ENCODE measurements at places on chromosomes 2 and 18.

GRCh38 chr2:65053199-65053598 is 3.0 kb upstream of the CEP68 start:
- no peak for DNase-seq

- DNase-seq = no peak
Observed at GRCh38 chr18:77973745-77974144, 724.1 kb downstream of the GALR1 start.

- DNase-seq = no peak
Observed at GRCh38 chr18:8745355-8746014, 40.1 kb downstream of the MTCL1 start.

GRCh38 chr2:128600581-128601297 is 282.1 kb upstream of the HS6ST1 start:
- DNase-seq = no peak

DNA sequence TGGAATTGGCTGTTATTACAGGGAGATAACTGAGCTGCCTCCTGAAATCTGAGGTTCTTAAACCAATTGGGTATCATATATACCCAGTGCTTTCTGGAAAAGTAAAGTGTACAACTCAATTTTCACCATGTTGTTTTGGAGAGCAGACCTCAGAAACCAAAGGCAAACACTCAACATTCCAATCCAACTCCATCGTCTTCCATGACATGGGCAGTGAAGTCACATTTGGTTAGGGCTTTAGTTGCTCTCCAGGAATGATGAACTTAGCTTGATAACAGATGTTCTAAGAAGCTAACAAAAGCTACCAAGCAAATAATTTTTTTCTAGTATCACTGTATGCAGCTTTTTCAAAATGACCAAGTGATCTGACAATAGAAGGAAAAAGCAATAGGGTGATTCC is 107.0 kb upstream of the SLC35G4 start:
- no peak for DNase-seq

DNA sequence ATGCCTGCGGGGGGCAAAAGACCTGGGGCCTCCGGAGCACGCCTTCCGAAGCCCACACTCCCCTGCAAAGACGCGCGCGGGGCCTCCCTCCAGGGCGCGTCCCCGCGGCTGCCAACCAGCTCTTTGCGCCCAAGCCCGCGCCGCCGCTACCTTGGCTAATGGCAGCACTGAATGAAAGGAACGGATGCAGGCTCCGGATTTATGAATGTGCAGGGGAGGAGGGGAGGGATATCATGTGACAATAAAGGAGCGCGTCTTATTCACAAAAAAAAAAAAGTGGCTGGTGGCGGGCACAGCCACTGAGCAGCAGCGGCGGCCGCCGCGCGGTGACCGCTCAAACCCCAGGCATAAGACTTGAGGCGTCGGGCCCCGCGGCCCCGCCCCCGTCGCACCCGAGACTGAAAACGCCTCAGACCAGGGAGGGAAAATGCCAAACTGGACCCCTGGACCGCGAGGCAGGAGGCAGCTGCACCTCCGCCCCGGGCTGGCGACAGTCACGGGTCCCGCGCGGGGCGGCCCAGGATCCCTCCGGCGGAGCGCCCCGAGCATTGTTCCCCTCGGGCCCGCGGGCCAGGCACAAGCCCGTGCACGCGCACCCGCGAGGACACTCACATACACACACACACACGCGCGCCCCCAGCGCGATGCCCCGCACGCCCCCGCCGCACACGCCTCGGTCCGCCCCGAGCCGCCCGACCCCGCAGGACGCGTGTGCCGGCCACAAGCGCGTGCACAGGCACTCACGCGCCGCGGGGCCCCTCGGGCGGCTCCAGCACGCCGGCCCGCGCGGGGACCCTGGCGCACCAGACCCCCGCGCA is 1.6 kb downstream of the SPRED2 start:
- DNase-seq = peak; percentile 11

DNA sequence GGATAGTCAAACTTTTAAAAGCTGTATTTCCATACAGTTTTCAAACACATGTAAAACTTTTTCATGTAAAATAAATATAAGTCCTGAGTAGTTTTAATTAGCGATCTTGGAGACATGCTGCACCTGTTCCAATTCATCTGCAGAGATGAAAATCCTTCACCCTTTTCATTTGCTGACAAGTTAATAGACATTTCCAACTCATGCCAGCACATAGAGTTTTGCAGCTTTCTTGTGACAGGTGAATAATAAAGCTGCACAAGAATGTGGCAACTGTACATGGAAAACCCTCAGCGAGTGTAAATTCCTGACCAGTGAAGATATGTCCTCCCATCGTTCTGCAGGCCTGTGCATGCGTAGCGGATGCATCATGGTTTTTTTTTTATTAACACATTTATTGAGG is 771.4 kb downstream of the TDRD15 start:
- DNase-seq = no peak

DNA sequence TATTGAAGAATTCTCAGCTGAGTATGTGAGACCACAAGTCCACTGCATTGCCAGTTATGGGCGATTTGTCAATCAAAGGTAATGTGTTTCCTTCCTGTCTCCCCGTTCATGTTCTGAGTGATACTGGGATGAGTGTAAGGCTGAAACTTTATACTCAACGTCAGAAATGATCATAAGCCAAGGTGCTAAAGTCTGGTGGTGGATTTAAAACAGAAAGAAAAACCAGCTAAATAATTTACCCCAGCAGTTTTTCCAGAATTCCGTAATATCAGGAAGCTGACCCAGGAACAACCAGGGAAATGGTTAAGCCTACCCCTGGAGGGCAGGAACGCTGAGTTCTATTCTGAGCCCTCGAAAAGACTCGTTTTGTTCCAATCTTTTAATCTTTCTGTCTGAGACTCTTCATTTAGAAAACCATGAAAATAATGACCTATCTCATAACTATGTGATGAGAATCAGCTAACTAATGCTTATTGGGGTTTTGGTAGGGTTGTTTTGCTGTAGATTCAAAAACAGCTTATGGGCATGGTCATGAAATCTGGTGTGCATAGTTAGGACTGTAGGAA is 149.6 kb downstream of the LAMA3 start:
- no peak for DNase-seq

DNA sequence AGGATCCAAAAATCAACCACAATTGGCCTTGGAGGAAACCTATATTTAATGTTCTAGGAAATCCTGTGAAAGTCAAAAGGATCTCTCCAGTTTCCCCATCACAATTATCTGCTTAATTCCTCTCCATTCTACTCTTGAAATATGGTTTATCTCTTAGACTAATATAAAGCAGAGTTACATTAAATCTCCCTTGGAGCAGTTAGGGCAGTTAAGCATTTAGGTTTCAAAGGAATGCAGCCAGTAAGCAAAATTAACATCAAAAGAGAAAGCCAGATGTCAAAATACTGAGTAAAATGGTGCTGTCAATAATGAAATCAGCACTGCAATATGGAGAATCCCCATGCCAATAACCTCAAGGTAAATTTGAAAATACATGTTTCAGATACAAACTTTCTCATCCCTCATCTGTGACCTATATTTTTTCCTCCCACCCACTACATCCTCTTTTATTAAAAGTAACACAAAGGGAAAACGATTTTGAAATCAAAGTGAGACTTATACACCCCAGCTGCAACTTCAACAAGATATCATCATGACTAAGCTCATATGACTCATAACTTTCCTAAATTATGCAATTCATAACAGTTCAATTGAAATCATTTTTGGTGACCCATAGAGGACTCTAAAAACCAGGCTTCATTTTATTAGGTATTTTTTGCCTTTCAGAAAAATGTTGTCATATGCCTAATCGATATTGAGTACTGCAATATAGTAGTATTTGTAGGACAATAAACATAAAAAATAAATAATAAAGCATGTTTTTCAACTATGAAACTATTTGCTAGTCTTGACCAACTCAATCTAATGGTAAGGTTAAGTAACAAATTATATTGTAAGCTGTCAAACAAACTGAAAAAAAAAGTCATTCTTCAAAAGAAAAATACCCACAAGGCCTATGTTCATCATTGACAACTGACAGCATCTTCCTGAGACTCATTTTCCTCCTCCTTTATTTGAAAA is 3.1 kb downstream of the ADAM17 start:
- DNase-seq = no peak

GRCh38 chr2:223598994-223599639 is 3.0 kb downstream of the SCG2 start:
- DNase-seq = no peak

DNA sequence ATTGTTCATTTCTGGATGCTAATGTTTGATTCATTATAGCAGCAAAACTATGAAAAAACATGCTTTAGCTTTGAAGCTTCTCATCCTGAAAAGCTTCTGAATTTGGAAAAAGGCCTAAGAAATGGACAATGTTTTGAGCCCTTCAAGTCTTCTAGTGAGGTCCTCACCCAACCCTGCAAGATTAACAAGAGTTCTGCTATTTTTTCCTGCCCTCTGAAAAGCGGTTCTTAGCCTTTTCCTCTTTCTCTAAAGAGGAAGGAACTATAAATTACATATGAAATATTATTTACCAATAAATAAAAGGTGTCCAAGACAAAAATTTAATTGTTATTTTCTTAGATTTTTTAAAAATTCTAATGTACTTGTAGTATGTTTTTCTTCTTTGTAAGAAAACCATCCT is 19.9 kb upstream of the CDH19 start:
- no peak for DNase-seq

GRCh38 chr2:23009545-23010149 is 375.3 kb upstream of the KLHL29 start:
- no peak for DNase-seq

- DNase-seq = no peak
Observed at GRCh38 chr2:227524665-227525064, 52.7 kb downstream of the AGFG1 start.

GRCh38 chr2:203650860-203651613 is 55.4 kb upstream of the CD28 start:
- DNase-seq = no peak

DNA sequence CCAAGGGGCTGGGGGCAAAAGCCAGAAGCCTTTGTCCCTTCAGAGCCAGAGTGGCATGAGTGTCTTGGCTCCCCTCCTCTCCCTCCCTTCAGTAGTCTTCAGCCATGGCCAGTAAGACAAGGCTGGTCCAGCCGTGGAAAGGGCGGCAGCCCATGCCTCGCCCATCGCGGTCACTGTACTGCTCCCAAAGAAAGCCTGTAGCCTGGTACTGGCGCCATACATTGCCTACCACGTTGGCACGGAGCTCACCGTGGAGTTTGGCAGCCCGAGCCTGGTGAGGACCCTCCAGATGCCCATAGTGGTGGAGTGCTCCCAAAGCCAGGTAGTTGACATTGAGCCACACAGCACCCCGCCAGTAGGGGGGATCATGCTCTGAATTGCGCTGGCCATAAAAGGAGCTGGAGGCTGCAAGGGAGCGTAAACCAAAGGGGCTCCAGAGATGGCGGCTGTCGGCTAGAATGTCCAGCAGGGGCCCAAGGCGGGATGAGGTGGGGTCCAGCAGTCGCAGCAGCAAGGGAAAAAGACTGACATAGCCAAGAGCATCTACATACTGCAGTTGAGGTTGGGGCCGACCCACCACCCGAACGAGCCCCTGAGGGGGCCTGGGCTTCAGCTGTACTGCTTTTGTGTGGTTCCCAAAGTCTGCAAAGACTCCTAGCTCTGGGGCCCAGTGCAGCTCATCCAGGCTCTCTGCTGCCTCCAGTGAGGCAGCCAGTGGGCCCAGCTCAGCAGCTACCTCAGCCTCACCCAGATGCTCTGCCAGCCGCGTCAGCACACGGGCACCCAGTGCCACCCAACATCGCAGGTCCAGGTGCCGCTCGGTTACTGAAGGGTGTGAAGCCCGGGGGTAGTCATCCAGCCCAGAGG is 3.2 kb downstream of the WBP1 start:
- no peak for DNase-seq

DNA sequence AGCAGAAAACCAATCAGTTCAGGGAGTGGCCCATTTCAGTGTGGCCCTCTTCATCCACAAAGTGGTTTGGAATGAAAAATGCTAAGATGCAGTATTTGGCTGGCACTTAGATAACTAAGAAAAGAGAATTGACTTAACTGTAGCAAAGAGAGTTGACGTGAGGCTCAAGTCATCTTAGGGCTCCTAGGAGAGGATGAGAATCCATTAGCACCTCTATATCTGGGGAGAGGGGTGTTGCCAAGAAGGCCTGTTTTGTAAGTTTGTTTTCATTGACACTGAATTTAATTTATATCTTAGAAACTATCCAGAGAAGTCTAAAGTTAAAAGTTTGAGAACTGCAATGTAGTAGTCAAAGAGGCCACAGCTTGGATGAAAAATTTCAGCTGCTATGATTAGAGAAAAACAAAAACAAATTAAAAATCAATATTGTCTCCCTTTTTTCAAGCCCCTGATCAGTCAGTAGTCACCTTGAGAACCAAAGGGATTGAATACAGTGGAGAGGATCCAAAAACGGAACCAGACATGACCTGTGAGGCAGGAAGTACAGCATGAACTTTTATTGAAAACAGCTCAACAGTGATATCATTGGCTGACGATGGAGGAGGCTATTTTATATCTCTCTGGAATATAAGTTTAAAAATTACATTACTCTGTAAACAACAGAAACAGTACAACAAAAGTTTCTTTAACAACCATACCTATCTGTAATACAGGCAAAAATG is 52.7 kb downstream of the PHLPP1 start:
- no peak for DNase-seq

Data from thoracic aorta (tissue), 2 donors.